ENCODE measurements at places on chromosomes 4 and X.

GRCh38 chr4:82515705-82516104 lies 46.1 kb downstream of the TMEM150C start:
- no peak for DNase-seq

GRCh38 chrX:46873746-46874145 lies 36.9 kb downstream of the RP2 start:
- DNase-seq: no peak

DNA sequence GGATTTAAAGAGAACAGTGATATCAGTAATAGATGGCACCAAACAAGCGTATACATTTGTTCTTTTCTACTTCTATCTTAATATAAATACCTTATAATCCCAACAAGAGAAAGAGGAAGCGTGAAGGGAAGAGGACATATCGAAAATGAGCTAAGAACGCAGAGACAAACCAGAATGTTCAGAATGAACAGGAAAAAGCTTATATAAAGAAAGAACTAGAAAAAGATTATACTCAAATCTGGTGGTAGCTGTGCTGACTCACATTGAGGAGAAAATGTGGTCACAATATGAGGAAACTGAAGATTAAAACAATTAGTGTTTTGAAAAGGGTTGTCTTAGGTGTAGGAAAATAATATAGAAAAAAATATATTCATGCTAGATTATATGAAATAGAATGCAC lies 2.0 kb upstream of the GPR34 start:
- DNase-seq: no peak

GRCh38 chr4:160709546-160709945 lies 1454.3 kb downstream of the FSTL5 start:
- no peak for DNase-seq

DNA sequence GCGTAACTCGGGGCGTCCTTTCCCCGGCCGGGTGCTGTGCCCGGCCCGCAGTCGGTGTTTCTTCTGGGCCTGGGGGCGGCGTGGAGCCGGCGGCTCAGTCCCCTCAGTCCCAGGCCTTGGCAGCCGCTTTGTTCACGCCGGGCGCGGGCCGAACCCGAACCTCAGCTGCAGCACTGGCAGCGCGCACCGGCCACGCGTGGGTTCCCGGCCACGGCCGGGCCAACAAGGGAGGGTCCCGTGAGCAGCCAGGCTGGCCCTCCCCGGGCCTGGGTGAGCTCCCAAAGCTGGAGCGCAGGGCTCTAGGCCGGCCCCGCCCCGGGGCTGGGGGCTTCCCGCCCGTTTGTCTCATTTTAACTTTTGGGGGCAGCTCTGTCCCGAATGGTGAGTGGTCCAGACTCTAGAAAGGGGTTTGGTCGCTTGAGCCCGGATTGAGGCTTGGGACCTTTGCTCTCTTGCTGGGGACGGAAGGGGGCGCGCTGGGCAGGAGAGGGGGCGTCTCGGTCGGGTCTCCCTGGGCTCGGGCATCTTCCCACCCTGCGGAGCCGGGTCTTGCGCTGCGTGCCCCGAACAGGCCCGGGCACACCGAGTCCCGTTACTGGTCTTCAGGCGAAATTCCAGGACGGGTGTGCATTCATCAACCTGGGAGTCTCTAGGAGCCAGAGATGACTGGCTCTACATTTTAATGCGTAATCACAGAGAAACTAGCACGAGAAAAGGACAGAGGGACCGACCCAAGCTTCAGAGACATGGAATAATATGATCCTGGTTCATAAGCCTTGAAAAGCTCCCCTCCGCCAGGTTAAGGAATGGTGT lies 177.1 kb downstream of the CBR4 start:
- DNase-seq: no peak

DNA sequence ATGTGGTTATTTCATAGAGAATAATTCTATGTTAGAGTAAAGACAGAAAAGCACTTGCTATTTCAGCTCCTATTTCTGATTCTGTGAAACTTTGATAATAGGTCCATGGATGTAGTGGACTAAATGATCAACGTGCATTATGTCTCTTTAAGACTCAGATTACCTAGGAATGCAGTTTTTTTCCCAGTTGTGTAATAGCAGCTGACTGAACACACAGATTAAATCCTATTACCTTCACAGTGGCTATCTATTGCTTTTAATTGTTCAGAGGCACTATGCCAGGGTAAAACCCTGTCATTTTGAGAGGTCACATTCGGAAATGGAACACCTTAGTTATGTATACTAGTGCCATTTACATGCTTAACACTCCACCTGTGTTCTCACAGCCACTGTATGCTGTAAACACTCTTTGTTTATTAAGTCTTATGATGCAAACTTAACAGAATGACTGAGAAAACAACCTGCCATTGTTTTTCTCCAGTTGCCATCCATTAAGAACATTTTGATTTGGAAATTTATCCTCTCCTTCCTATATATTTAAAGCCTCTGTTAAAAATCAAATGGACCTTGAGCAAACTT lies 70.5 kb downstream of the HPGD start:
- DNase-seq: no peak

DNA sequence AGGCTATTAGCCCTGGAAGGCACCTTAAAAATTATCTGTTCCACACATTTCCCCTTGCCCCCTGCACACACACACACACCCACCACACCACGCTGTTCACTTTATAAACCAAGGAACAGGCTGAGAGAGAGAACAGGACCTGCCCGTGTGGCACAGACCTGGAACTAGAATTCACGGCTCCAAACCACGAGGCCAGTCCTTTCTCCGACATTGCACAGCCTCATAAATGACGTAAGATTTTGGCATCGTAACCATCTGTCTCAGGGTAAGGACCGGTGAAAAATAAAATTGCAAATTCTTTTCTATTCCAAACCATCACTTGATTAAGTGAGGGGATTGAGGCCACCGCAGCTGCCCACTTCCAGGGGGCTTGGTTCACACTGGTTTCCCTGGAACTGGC lies 330.3 kb downstream of the BCOR start:
- DNase-seq: no peak

DNA sequence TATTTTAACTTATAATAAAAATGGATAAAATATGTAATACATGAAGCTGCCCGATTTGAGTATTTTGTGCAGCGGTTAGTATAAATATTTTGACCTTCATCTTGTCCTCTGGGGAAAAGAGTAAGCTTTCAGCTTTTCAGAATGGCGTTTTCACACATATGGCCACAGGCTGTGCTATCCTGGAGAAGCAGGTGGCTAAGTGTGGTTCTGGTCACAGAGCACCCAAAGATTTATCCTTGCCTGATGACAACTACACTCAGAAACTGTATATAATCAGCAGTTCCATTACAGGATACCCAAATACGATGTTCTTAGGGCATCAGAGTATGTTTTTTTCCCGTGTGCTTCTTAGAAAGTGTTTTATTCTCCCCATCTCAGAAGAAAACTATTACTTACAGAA lies 42.3 kb upstream of the ANK2 start:
- no peak for DNase-seq

DNA sequence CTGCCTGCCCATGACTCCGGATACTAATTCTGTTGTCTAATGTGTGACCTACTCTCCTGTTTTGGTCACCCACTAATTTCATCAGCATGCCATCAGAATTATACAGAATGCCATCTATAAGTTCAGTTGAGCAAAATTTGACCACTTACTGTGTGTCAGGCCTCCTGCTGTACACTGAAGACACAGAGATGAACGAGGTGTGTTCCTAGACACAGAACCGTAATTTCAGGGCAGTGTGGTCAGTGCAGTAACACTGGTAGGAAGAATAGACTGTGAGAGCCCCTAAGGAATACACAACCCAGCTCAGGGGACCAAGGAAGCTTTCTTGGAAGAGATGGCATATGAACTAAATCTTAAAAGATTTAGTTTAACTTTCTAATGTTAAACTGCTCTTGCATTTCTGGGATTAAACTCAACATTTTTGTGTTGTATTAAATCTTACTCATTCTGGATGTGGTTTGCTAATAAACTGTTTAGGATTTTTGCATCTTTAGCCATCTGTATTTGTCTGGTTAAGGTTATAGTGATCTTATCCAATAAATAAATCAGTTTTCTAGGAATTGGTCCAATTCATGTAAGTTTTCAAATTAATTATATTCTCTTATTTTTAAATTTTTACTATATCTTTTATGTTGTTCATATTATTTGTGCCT lies 34.3 kb downstream of the KANTR start:
- DNase-seq: no peak

GRCh38 chr4:145843148-145843547 lies 95.5 kb downstream of the ZNF827 start:
- DNase-seq: no peak

- DNase-seq: no peak
Observed at GRCh38 chrX:134634691-134635090, 23.6 kb downstream of the PLAC1 start.

GRCh38 chrX:67723580-67724351 lies 179.9 kb downstream of the AR start:
- no peak for DNase-seq

DNA sequence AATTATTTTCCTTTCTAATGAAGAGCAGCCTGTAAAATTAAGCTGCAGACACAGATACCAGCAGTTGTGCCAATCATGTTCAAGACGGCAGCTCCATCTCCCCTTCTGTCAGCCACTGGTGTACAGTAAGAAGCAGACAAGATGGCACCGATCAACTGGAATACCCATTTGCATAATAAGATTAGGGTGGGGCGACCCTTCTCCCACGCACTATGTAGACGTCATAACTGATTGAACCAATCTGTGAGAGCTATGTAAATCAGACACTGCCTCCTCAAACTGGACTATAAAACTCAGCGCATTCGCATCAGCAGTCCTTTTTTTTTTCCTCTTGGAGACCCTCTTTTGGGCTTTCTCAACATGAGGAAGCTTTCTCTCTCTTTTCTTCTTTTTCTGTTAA lies 40.4 kb upstream of the INTS6L start:
- DNase-seq: no peak

DNA sequence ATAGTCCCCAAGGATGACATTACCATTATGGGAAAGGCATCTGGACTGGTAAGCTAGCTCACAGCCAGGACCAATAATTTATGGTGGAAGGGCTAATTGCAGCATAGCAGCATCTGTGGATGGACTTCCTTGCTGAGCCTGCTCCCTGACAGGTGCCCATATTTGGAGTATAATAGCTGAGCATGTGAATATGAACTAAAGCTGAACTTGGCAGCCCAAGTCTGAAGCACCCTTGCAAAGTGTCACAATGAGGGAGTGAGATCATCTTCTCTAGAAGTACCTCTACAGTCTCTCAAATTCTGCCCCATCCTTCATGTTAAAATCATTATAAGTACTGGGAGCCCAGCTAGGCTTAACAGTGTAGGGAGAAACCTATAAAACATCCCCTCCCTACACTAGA lies 128.2 kb upstream of the INPP4B start:
- DNase-seq: no peak

- no peak for DNase-seq
Observed at GRCh38 chr4:140930011-140930410, 173.8 kb upstream of the TBC1D9 start.

DNA sequence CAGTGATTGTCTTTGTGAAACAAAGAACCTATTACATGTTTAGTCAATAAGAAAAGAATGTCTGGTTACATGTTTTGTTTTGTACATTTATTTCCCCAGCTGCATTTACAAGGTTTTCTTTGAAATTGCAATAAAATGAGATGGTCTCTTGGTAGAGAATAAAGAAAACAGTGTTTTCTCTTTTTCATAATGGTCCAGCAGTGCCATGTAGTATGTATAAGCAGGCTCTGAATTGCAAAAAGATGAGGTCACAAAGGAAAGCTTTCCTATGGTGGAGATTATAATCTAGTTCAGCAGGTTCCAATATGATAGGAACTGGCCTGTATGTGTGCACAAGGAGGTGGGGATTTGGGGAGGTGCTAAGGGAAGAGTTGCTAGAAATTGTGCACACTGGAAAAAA lies 1417.3 kb downstream of the STIM2 start:
- no peak for DNase-seq

DNA sequence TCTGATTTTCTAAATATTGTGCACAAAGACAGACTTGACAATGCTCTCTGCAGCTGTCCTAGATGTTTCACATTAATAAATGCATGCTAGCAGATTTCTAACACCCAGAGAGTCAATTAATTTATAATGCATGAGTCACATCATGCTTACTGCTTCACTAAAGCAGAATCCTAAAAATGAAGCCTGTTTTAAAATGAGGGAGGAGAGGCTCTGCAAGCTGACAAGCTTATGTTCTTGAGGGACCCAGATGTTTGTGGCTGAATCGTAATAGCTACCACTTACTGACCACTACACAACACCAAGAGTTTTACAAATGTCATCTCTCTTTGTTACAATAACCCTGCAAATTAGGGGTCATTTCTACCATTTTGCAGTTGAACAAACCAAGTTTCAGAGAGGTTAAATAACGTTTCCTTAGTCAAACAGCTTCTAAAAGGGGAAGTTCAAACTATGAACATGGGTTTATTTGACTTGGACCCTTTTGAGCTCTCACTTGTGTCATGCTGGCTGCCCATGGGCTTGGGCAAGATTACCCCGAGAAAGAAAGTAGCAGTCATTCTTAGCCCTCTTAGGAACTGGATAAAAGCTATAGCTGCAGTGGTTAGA lies 262.7 kb upstream of the ETNPPL start:
- no peak for DNase-seq

- no peak for DNase-seq
Observed at GRCh38 chr4:40596522-40596921, 33.1 kb downstream of the RBM47 start.
